ENCODE measurements at places on chromosomes 7 and 10.

DNA sequence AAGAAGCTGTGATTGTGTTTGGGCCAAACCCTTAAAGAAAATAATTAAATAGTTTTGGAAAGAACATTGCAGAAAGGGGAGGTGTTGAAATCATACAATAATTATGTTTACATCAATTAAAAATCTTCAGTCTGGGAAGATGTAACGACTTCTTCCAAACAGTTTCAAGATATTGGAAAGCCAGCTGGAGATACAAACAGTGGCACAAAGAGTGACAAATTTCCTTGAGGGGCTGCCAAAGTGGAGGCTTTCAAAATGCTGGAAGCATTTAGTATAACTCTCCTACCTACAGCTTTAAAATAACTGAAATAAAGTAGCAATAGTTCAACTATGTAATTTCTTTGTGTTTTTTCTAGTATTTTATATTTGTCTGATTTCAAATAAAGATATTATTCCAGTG lies 405.0 kb downstream of the DNAJB9 start:
- no peak for DNase-seq

- no peak for DNase-seq
These were observed 6.6 kb downstream of the UBE2D1 start for GRCh38 chr10:58341422-58341821.

- no peak for DNase-seq
These were observed 42.7 kb downstream of the BICC1 start for GRCh38 chr10:58555170-58555929.

- no peak for DNase-seq
These were observed 230.9 kb downstream of the MAD1L1 start for GRCh38 chr7:2001601-2002442.

- DNase-seq, result no peak
These were observed 56.4 kb downstream of the NEUROD6 start for GRCh38 chr7:31284106-31284505.

DNA sequence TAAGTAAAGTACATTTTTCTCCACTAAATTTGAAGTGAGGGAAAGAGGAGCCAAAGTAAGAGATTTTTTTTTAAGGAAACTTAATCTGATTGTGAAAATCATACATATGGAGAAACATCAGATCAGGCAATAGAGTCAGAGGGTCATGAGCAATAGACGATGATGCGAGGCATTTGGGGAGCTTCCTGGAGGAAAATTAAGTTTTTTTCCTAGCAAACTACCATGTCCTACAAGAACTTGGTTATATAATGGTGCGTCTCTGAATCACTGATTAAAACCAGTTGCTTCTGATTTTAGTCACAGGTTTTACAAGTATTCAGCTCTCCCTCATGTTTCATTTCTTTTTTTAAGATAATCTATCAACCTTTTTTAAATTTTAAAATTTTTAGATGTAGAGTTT lies 52.1 kb upstream of the MTURN start:
- DNase-seq, result no peak

GRCh38 chr7:25454562-25455041 lies 226.3 kb upstream of the NPVF start:
- DNase-seq, result no peak

DNA sequence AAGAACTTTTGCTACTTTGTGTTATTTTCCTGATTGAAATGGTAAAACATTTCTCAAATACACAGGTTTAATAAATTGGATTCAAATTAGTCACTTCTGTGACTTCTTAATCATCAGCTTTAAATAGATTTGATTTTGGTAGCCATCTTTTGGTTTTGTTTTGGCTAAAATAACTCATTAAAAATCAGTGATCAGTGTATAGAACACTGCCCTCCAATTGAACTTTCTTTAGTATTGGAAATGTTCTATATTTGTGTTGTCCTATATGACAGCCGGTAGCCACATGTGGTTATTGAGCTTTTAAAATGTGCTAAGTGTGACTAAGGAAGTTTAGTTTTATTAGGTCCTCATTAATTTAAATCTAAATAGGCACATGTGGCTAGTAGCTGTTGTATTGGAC lies 50.4 kb downstream of the GLCCI1 start:
- no peak for DNase-seq

GRCh38 chr7:34449765-34450164 lies 208.3 kb upstream of the NPSR1 start:
- DNase-seq, result no peak

DNA sequence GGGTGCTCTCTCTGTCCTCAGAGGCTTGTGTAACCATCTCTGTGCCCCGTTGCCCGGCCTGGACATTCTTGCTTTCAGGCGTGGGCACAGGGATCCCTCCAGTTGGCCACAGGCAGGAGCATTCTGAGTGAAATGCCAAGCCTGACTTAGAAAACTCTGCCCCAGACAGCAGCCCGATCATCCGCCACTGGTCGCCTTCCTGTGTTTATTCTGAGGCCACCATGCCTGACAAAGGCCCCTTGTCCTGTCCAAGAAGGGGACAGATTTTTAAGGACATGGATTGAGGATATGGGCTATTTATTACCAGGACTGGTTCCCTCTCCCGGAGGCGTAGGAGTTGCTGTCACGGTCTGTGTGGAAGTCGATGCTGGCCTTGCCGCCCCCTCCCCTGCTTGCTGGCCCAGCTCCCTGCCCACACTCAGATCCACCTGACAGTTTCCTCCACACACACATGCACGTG lies 54.3 kb downstream of the SPOCK2 start:
- DNase-seq, result no peak

DNA sequence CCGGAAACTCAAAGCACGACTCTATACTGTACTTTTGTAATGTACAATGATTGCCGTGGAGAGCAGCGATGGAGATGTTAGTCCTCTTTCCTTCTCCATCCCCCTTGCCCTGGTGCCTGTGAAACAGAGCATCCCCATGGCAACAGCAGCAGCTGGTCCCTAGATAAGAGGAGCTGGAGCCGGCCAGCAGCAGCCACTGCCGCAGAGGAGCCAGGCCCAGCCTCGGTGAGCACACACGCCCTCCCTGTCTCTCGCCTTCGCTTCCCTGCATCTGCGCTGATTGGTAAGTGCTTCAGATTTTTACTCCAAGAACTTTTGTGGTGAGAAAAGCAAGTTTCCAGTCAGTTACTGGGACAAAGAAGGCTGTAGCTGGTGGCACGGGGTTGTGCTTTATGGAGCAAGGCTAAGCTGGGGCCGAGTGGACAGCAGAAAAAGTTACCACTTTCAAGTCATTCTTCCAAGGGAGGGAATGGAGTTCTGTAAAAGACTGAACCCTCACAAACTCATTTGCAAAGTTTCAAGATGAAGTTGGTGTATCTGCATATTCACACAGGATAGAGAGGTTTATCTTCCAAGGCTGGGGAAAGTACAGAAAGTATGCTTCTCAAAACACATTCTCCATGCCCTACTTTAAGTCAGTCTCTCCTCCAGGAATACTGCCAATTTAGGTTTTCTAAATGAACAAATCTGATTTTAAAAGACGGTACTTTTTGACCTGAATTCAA lies at the start of gene PPP1R17:
Gene PPP1R17 (plus strand): TSS at position 192 of the 725 bp plus-strand sequence. CDS start 5,227 bp downstream, outside the sequence.
- no peak for DNase-seq

All from CD4-positive, alpha-beta T cell treated with Interleukin-15 for 4 hours (primary cell).